ENCODE measurements at places on chromosomes 3 and 15.

GRCh38 chr15:74387141-74387541, 19.7 kb upstream of the CYP11A1 start:
- DNase-seq = no peak

- DNase-seq = no peak
Measured at GRCh38 chr3:51789437-51789836, 10.4 kb upstream of the IQCF6 start.

DNA sequence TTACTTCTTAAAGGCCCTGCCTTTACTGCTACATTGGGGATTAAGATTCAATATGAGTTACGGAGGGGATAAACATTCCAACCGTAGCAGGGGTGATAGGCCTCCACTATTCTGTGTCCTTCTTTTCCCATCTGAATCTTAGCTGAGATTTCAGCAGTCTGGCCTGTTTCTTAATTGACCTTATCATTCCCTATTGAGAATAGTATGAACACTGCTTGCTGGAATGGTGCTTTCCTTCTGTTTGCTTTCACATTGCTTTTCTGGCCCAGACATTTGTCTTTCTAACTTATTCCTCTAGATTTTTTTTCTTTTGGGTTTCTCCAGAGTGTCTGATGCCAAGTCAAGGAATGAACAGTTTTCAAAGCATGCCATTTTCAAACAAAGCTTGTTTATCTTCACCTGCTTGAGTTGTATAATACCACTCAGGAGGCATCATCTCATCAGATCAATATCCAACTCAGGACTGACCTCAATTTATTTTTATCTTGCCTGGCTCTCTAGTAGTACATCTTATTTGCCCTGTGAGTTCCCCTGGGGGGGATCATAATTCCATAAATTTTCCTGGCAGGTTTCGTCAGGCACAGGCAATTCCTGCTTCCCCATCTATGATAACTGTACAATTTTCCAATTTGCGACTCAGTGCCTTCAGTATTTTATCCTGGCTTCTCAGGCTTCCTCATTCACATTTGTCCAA, 161.1 kb upstream of the STT3B start:
- DNase-seq = no peak

GRCh38 chr3:141410408-141410807, 42.1 kb downstream of the ZBTB38 start:
- DNase-seq = no peak

DNA sequence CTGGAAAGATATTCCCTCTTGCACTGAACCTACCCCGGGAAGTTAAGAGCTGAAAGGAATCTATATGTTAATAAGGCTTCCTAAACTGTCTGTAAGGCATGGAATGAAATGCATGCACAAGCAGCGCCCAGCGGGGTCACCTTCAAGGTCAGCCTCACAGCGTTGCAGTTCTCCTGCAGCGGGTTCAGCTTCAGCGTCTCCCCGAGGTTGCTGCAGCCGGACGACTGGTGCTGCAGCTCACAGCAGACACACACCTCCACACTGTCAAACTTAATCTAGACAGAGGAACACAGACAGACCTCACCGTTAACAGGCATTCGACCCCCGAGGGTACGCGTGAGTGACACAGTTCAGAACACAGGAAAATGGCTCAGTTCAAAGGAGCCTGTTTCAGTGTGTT, 73.3 kb downstream of the NSMCE3 start:
- DNase-seq = no peak
